Stimulated activated CD4-positive, alpha-beta T cell treated with anti-CD3 and anti-CD28 coated beads, Interleukin-4, amount 100 ng/mL, for 4 hours (primary cell): ENCODE measurements at places on chromosomes 1 and 21.

- no peak for DNase-seq
Measured at GRCh38 chr1:216045400-216045799, 377.8 kb downstream of the USH2A start.

DNA sequence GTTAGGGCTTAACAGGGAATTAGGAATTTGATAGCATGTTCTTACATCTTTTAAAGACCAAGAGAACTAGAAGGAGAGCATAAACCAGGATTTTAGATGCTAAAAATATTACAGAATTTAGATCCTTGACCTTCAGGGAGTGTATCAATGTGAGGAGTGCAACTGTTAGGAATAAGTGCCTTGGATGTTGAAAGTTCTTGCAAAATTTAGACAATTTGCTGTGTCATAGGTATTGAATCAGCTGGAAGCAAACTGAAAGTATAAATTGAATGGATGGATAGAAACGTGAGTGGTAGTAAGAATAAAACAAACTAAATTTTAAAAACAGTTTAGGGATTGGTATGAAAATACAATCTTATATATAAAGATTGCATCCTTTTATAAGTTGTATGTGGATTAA, 27.7 kb downstream of the PPP1R12B start:
- DNase-seq, result no peak

- no peak for DNase-seq
Measured at GRCh38 chr1:225979421-225979820, 19.7 kb downstream of the SDE2 start.

GRCh38 chr21:36964827-36965719, 1.4 kb downstream of the HLCS start:
- DNase-seq, result no peak

DNA sequence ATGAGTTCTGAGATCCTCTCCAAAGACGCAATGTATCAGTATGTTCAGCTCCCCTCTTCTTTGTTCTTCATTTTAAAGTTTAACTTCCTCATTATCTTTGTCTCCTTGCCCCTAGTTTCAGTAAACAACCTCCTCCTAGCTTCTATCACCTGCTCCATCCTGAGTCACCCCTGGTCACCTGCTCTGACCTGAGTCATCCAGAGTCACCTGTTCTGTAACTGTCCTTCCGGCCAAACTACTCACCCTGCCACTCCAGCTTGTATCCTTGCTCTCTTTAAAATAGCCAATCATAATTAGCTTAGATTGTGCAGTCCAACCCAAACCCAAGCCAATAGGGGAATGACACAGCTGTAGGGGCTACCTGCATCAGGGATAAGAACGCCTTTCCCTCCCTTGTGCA, 332.0 kb downstream of the OLFM3 start:
- DNase-seq, result no peak

GRCh38 chr1:185926588-185926987, 192.4 kb downstream of the HMCN1 start:
- no peak for DNase-seq

- no peak for DNase-seq
Measured at GRCh38 chr1:63790989-63791388, 17.2 kb downstream of the ROR1 start.

DNA sequence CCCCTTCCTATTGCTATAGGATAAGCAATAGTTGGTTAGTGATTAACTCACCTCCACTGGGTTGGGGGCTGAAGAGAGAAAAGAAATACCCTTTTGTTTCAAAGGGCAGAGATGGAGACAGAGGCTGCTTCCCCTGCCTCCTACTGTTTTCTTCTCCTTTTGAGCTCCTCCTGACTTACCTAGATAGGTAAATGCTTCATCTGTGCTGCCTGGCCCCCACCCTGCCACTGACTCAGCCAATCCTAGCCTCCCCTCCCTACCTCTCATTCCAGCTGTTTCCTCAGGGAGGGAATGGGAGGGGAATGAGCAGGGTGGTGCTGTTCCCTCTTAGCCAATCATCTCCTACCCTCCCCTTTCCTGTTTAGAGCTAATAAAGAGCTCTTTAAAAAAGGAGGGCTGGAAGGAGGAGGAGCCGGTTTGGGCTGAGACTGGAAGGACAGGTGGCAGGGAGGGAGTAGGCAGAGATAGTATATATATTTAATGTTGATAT, at the start of gene C1orf116:
Gene C1orf116, minus strand, starts transcription at position 229 of the 490 bp plus-strand sequence. CDS start 5,158 bp downstream, outside the sequence.
- DNase-seq, result no peak

DNA sequence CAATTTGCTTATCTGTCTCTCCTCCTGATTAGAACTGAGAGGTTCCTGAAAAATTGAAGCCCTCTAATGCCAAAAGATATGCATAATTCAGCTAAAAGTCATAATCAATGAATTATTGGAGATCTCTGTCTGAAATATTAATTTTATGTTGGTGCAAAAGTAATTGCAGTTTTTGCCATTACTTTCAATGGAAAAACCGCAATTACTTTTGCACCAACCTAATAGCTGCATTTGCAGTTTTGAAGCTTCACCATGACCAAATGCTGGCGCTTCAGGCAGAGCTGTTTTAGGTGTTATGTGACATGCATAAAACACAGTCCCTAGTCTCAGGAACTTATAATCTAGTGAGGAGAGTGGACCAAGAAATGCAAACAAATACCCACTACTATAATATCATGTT, 29.7 kb upstream of the FASLG start:
- DNase-seq, result no peak

DNA sequence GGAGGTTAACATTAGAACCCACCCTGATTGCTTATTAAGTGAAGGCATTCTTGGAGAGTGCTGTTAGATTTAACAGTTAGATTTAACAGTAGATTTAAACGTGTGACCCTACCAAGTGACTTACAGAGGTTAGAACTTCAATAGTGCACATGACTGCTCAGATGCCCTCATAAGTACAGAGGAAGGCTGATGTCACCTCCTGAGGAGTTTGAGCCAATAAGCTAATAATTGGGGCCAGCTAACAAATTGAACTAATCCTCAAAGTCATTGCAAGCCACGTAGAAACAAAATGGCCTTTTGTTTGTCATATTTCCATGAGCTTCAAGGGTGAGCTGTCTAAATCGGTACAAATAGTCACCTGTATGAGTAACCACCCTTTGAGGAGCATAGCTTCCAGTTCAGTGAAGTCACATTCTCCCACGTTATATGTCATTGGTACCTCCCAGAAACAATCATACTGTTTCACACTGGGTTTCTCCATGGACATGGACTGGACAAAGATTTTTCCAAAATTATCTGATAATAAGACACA, 11.7 kb downstream of the AVPR1B start:
- DNase-seq, result no peak
